Lower leg skin (tissue), 4 donors: ENCODE measurements at places on chromosomes 7 and 10.

DNA sequence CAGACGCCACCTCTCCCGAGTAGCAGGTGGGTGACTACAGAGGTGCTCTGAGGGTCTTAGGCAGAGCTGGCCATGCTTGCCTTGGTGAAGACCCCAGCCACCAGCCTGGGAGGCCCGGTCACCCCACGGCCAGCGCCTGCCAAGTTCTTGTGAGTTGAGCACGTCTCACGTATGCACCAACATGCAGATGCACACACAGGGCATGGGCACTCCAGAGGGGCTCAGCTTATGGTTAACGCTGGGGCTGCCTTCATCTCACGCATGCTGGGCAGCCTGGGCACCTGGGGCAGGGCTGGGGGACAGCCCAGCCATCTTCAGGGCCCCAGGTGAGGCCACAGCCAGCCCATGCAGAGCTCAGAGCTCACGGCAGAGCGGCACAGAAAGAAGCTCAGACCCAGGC is 41.0 kb downstream of the PTPRN2 start:
- DNase-seq = no peak

GRCh38 chr10:21726601-21727225 is 192.7 kb downstream of the MLLT10 start:
- no peak for DNase-seq

DNA sequence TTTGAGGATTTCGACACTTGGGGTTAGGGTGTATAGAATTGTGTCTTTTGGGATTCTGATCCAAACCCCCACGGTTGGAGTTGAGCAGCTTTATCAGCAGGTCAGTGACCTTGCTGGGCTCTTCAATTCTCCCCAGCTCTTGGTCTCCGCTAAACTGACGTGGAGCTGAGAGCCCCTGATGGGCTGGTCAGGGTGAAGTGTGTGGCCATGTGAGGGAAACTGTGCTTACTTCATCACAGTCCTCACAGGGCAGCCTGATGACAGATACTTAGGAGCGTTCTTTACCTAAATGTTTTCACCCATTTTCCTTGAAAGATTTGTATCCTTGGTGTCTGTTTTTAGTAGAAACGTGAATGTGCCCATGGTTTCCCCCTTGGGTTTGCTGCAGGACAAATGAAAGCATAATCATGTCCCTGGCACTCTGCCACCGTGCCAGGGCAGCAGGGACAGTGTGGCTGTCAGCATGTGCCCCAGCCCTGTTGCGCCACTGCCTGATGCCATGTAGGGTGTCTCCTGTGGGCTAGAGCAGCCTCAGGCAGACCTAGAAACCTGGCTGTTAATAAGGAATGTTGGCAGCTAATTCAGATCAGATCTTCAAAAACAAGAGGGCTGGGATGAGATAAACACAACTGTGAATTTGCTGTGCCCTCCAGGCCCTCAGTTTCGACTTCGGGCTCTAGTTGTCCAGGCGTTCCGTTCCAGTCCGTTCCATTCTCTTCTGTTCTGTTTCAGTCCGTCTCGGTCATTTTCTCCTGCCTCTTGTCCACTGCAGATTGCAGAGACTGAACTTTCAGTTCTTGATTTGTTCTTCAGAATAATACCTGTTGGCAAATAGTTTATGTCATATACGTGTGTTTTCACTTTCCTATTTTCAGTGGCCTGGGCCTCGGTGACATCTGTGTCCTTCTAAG is 96.8 kb downstream of the TRRAP start:
- no peak for DNase-seq

DNA sequence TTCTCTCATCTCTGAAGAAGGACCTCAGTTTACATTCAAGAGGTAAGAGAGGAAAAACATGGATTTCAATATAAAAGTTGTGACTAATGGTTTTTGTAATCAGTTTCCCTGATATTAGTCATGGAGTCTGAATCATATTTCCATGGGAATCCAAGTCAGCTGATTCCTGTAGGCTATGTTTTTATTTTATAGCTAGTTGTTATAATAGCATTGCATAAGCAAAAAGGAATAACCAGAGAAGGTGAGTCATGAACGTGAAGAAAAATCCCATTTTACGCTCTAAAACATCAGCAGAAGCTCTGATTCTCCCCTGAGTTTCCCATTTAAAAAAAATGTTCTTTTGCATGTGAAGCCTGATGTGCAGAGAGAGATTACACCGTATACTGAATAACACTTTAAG is 299.3 kb downstream of the SFMBT2 start:
- no peak for DNase-seq

GRCh38 chr7:20395104-20395503 is 64.4 kb downstream of the ITGB8 start:
- no peak for DNase-seq

DNA sequence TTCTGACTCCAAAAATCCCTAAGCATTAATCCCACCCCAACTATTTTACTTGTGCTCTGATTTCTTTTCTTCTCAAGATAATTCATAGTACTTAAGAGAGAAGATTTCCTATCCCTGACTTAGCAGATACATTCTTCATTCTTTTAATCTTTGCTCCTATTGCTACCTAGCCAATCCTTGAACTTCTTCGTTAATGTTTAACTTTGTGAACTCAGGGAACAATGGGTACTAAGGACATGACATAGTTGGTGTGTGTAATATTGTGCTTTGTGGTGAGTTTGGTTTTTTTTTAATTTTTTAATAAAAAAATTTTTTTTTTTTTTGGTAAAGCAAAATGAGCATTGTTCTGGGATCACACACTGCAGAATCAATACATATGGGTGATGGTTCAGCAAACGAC is 166.2 kb downstream of the CHCHD3 start:
- DNase-seq = no peak

- no peak for DNase-seq
Observed at GRCh38 chr7:85074016-85074415, 112.8 kb downstream of the SEMA3D start.

- no peak for DNase-seq
Observed at GRCh38 chr7:130009848-130010688, 41.1 kb downstream of the ZC3HC1 start.

DNA sequence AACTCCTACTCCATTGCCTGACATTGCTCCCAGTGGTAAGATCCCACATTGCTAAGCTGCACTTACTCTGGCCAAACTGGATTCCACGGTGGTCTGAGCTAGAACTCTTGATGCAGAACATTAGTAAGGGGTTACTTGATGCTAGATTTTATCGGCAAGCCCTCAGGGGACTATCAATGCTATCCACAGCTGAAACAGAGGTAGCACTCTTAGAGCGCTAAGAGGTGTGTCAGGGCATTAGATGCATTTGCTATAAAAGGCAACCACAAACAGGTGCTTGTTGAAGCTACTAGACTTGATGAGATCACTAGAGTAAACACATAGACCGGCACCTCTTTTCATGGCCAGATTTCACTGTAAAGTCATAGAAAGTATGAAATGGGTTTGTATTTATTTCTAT is 116.3 kb downstream of the MDFIC start:
- DNase-seq = no peak

DNA sequence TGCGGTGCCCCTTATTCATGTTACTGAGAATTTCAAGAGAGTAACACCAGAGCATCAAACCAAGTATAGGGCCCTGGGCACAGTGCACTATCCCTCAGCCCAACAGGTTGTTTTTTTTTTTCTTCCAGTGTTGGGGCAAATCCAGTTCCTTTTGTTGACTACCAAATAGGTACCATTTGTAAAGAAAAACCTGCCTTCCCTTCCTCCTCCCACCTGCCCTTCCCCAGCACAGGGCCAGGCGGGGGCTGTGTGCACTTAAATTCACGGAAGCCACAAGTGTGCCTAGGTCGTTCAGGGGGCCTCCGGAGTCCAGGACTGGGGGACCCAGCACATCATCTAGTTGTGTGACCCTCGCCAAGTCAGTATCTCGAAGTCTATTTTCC is 595 bp upstream of the SFXN4 start:
- no peak for DNase-seq

DNA sequence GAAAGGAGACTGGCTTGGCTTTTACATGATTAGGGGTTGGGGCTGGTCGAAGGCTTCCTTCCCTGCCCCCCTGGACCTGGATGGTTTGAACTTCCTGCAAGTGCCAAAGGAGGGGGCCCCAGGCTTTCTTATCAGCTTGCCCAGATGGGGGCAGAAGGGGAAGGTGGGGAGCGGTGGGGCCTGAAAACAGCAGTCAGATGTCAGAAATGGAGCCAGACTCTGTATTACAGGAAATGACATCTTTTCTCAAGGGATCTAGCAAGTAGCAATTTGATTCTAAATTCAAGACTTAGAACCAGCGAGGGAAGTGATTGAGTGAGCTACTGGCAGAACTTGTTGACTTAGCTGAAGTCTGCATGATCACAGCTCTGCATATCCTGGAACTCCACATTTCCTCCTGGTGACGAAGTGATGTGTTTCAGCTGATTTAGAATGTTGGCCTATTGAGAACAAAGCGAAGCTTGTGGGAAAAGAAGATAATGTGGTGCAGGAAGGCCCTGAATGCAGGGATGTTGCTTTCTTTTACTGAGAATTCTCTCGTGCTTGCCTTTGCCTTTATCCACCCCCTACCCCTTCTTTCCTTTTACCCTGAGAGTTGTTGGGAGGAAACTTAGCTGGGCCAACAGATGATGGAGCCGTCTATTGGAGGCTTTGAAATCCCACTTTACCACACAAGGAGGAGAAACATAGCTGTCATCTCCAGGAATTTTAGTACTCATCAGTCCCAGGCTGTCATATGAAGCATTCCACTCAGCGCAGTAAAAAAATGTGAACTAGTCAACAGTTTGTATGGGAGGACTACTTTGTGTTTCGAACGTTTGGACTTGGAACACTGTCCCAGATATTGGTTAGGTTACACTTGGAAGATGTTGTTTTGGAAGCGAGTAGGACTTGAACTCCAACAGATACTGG is 43.2 kb downstream of the CCNY start:
- no peak for DNase-seq

- no peak for DNase-seq
Observed at GRCh38 chr7:29794959-29795629, 11.2 kb upstream of the WIPF3 start.

DNA sequence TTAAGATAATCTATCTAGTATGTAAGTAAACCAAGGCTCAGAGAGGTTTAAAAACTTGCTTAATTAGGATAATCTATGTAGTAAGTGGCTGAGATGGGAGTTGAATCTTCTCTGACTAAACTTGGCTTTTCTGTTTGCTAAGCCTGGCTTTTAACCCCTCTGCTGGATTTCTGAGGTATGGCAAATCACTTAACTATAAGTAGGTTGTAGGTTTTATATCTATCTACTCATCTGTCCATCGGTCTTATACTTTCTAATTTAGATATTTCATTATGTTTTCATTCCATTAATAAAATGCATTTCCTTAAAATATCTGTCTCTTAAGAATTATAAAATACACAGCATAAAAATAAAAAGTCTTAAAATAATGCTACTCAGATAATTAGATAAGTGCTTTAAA is 59.4 kb downstream of the ST7 start:
- no peak for DNase-seq

DNA sequence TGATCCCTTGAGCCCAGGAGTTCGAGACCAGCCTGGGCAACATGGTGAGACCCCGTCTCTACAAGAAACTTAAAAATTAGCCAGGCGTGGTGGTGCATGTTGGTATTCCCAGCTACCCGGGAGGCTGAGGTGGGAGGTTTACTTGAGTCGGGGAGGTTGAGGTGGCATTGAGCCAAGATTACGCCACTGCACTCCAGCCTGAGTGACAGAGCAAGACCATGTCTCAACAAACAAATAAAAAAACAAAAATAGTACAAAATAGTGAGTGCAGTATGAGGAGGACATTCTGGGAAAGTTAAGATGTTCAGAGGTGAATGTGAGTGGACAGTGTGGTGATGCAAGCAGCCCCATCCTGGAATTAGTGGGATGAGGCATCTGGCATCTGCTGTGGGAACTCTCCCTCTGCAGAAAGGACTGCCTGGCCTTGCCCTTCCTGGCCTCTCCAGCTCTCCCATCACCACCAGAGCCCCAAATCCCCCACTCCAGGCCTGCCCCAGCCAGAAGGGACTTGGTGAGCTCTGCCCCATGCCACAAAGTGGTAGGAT is 96.6 kb upstream of the PARD3 start:
- DNase-seq = no peak

DNA sequence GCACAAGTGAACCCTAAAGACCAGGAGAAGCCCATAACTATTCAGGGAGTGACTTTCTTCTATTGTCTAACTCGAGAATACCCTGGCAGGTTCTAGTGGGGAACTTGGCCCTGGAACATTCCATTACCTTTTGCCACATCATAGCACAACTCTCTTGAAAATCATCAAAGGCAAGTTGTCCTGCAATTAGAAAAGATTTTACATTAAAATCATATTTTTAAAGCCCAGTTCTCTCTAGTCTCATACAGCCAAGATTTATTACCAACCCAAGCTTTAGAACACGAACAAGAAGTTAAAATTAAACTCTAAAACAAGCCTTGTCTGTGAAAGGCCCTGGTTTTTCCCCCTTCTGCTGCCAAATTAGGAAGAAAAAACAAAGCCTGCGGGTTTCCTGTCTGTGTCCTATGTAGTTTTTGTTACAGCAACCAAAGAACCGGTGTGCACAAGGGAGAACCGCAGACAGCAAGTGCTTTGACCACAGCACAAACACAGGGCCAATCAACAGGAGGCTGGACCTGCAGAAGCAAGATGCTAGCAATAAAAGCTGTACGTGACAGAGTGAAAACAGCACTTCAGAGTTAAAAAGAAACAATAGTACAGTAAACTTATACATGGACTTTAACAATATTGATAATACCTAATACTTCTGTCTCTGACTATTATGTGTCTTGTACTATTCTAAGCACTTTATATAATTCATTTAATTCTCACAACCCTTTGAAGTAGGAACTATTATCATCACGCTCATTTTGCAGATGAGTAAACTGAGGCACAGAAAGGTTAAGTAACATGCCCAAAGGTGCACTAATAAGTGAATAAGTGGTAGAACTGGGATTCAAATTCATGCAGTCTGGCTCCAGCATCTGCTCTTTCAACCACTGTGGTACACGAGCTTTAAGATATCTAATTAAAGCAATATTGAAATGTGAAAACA is 65.8 kb downstream of the STK17A start:
- DNase-seq = no peak

DNA sequence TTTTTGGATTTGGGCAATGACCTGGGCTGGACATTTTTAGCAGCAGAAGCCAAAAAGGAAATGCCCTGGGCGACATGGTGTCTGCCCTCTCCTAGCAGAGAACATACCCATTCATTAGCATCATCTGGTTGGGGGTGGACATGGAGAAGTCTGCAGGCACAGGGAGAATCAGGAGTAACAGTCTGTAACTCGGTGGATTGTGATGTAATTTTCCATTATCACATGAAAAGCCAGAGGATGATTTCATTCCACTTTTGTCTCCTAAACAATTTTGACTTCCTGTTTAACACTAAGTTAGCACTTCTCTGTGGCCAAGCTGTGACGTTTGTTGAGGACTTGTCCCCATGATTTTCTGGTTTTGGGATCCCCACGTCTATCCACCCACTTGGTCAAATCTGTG is 153.8 kb upstream of the HABP2 start:
- no peak for DNase-seq

GRCh38 chr10:33412653-33413361 is 78.3 kb upstream of the NRP1 start:
- DNase-seq = peak; percentile 52

DNA sequence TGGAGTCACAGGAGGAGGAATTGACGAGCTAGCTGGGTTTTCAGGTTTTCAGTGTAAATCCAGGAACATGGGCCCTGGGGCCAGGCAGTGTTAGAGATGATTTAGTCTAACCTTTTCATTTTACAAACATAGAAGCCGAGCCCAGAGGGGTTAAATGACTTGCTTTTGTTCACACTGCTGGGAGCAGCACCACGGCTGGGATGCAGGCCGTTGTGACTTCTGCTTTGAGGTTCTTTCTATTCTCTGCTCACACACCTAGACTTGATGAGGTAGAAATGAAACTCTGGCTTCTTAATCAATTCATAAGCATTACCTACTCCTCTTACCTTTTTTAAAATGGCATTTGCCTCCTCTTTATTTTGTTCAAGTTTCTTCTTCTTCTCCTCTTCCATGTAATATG is 36.4 kb downstream of the CREB5 start:
- no peak for DNase-seq
